Cardiac septum (tissue), 1 donor: ENCODE measurements at places on chromosomes 2 and 18. TPM values are rescaled to one million over a fixed set of nuclear protein-coding genes. Genes with fewer than 3 reads are reported as not detected.

EVA1A gene
- total RNA-seq: 2.7 TPM

SERPINB7 gene
- total RNA-seq: not detected

ALK gene
- not detected for total RNA-seq

RSAD2 gene
- 4.6 TPM for total RNA-seq

NT5DC4 gene
- not detected for total RNA-seq

TAF4B gene
- total RNA-seq: 0.92 TPM

GKN1 gene
- not detected for total RNA-seq

KLHL30 gene
- total RNA-seq: 14.3 TPM

ADCY3 gene
- total RNA-seq: 15.4 TPM

GCG gene
- not detected for total RNA-seq

RAB17 gene
- total RNA-seq: 3.5 TPM

MRO gene
- total RNA-seq: 1.4 TPM

CGREF1 gene
- total RNA-seq: 0.48 TPM

ACTG2 gene
- total RNA-seq: 3.9 TPM

SLC5A7 gene
- total RNA-seq: not detected

CELF4 gene
- 0.24 TPM for total RNA-seq

TMEM247 gene
- not detected for total RNA-seq

RNF152 gene
- 10.2 TPM for total RNA-seq

FAM124B gene
- total RNA-seq: 1.9 TPM

ONECUT2 gene
- 0.22 TPM for total RNA-seq

SIX3 gene
- total RNA-seq: not detected

MARCHF4 gene
- total RNA-seq: not detected

VSNL1 gene
- total RNA-seq: 42.7 TPM

LINC00305 gene
- not detected for total RNA-seq

OTOS gene
- total RNA-seq: not detected

ABHD1 gene
- 1.1 TPM for total RNA-seq

ACMSD gene
- total RNA-seq: not detected

NIF3L1 gene
- total RNA-seq: 19.1 TPM

CHRND gene
- total RNA-seq: 0.11 TPM

CASP8 gene
- 4.5 TPM for total RNA-seq

DNAJC27 gene
- 11.2 TPM for total RNA-seq

LCT gene
- total RNA-seq: not detected

GREB1L gene
- total RNA-seq: 16.2 TPM

BUB1 gene
- 0.83 TPM for total RNA-seq

SCN1A gene
- total RNA-seq: 0.03 TPM

CDKL4 gene
- total RNA-seq: 0.35 TPM

PSMA8 gene
- not detected for total RNA-seq
